ENCODE measurements at places on chromosomes 1 and 21.

DNA sequence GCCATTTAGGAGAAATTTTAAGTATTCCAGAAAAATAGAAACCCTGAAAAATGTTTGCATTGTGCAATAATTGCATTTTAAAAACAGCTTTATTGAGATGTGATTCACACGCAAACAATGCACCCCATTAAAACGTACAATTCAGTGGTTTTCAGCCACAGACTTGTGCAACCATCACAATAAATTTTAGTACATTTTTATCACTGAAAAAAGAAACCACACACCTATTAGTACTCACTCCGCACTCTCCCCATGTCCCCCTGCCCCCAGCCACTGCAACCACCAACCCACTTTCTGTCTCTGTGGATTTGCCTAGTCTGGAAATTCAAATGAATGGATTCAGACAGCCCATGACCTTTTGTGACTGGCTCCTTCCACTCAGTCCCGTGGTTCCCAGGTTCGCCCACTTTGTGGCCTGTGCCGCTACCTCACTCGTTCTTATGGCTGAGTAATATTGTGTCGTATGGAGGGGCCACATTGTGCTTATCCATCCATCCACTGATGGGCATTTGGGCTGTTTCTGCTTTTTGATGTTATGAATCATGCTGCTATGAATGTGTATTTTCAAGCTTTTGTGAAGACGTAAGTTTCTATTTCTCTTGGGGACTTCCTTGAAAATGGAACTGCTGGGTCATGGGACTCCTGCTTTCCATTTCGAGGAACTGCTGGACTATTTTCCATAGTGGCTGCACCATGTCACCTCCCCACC, 147.7 kb upstream of the ARHGEF16 start:
- no peak for DNase-seq

DNA sequence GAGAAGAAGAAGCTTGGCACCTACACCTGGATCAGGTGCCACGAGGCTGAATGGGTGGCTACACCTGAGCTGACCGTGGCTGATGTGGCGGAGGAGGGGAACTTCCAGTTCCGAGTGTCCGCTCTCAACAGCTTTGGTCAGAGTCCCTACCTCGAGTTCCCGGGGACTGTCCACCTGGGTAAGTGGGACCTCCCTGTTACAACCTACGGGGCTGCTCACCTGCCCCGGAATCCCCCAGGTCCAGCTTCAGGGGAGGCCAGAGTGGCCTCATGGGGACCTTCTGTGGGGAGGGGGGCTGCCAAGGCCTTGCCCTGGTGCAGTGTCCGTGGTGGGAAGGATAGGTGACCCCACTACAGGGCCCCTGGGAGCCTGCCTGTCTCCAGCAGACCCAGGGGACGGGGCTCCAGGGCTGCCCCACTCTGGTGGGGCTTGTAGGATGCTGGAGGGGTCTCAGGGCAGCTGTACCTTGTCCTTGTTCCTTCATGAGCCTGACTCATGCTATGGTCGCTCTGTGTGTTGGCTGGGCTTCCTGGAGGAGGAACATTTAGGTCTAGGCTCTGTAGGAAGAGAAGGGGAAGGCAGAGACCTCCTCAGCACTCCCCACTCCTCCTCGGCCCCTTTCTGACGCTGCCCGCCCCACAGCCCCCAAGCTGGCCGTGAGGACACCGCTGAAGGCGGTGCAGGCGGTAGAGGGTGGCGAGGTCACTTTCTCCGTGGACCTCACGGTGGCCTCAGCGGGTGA, 7.2 kb downstream of the OBSCN start:
- DNase-seq, result no peak

- no peak for DNase-seq
Observed at GRCh38 chr1:93331412-93331811, 14.3 kb upstream of the DR1 start.

GRCh38 chr1:84078842-84079202, 65.2 kb upstream of the PRKACB start:
- DNase-seq, result no peak

All from NCI-H2171 (cell line).